Stimulated activated CD8-positive, alpha-beta memory T cell treated with anti-CD3 and anti-CD28 coated beads, Interleukin-4, amount 100 ng/mL, for 4 hours (primary cell): ENCODE measurements at places on chromosomes 4 and X.

DNA sequence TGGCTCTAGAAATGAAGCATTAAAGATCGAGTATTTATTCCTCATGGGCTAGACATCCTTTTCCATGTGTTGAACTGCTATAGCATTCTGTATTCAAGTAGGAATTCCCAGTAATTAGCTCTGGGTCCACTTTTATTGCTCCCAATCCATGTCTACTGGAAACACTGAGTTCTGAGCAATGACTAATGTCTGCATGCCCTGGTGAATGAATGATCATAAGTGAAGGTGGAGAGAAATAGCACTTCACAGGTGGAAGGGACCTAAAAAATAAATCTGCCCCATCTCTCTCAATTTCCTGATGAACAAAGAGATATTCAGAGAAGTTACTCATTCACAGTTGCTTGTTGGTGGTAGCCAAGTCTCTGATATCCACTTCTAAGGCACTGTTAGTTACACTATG, 34.6 kb upstream of the CXCL8 start:
- DNase-seq = no peak

- no peak for DNase-seq
Observed at GRCh38 chr4:48436318-48436717, 46.8 kb upstream of the SLC10A4 start.

- no peak for DNase-seq
Observed at GRCh38 chrX:154138857-154139256, 5.2 kb upstream of the OPN1LW start.

- DNase-seq = no peak
Observed at GRCh38 chr4:76306882-76307659, 538 bp downstream of the STBD1 start.

DNA sequence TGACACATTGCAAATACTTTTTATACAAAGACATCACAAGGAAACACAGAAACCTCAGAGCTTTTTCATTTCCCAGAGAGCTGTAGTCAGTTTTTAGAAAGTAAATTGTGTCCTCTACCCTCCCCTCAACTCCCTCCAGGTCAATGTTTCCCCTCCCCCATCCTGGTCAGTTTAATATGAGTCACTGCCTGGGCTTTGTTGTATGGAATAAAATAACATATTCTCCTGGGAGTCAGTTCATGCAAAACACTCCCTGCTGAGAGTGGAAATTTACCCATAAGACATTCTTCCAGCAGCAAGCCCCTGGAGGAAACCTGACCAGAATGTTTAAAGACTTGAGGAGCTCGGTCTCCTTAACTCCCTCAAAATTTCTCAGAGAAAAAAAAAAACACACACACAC, 270.1 kb upstream of the LDB2 start:
- no peak for DNase-seq

- no peak for DNase-seq
Observed at GRCh38 chr4:6618386-6619115, 21.9 kb upstream of the MRFAP1 start.

DNA sequence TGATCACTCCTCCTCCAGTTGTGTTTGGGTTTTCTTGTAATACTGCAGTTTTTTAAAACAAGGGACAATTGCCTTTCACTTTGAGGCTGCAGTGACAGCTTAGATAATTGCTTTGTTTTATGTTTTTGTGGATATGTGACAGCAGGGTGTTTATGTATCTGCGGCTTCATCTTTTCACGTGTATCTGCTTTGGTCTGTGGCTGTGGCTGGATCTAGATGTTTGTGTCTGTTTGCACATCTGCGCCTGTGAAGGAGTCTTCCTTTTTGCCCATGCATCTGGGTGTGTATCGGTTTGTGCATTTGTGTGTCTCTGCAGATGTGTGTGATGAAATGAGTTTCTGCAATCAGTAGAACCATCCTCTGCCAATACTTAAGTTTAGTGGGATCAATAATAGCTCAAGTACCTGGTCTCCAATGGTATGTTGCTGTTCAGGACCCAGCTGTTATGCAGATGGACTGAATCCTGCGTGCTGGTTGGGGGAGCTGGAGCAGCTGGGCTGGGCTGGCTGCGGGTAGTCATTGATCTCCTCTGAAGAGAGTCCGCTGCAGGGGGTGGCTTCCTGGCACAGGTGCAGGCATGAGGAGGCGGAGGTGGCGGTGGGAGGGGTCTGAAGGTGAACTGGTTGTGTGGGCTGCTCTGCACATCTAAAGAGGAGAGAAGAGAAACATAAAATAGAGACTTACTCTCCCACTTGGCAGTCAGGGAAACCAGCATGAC, 390.3 kb downstream of the SH2D1A start:
- DNase-seq = peak; percentile 7

DNA sequence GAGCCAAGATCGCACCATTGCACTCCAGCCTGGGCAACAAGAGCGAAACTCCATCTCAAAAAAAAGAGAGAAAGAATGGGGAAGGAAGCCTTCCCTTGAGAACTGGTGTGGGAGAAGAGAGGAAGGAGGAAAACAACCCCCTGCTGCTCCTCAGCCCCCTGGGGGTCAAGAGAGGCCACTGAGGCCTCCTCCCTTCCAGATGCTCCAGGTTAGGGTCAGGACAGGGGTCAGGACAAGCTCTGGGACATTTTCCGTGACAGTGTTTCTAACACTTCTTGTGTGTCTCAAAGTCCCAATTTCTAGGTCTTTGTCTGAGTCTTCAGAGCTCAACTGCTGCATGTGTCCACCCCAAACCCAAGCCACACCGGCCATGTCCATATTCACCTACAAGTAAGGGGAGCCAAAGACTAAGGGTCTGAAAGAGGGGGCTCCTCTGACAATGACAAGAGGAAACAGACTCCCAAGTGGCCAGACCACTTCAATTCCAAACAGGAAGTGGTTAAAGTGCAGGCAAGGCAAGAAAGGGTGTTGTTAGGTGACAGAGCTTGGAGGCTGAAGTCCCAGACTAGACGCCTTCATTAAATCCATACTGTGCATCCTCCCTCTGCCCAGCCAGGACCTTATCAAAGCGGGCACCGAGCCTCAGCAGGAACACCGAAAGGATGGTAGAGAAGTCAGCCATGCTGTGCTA, 8.3 kb downstream of the L1CAM start:
- no peak for DNase-seq

DNA sequence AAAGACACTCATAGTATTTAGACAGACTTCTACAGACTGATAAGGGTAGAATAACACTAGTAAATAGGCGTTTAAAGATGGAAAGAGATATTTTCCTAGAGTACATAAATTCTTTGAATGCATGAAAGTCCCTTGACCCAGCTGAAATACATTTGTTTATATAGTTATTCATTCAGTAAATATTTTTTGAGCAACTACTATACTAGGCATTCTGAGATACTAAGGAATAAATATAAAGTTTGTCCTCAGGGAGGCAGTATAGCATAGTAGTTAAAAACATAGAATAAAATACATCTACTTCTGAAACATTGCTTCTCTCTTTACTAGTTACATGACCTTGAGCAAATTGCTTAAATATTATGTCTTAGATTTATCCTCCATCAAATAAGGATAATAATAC, 27.4 kb downstream of the HMGN5 start:
- DNase-seq = no peak

DNA sequence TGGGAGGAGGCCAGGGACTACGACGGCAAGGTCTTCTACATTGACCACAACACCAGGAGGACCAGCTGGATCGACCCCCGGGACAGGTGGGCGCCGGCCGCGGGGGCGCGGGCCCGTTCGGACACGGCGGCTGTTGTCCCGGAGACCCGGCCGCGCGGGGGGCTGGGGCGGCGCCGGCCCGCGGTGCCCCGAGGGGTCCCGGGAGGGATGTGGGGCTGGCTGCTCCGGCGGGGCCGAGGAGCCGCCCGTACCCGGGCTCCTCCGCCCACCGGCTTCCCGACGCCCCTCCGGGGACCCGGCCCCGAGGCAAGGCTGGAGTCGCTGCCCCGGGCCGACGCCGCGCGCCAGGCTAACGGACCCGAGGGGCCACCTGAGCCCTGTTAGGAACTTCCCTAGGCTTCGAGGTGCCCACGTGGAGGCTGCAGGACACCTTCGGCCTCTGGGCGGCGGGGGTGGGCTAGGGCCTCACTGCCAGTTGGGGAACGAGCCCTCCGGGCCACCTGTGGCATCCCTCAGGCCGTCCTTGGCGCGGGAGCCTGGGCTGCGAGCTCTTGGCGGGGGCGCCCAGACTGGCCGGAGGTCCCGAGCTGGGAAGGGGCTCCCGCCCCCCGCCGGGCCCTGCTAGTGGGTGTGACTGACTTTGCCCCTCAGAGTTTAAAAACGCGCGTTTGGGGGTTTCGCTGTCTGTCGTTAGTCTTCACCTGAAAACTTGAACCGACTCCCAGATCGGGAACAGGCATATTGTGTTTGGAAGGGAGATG, 660 bp downstream of the WWC2 start:
- DNase-seq = no peak

GRCh38 chr4:3440979-3441500, 728 bp upstream of the HGFAC start:
- DNase-seq = no peak

- DNase-seq = no peak
Observed at GRCh38 chr4:159283696-159284095, 180.8 kb downstream of the RAPGEF2 start.

GRCh38 chr4:112775801-112776200, 138.9 kb downstream of the LARP7 start:
- DNase-seq = no peak

DNA sequence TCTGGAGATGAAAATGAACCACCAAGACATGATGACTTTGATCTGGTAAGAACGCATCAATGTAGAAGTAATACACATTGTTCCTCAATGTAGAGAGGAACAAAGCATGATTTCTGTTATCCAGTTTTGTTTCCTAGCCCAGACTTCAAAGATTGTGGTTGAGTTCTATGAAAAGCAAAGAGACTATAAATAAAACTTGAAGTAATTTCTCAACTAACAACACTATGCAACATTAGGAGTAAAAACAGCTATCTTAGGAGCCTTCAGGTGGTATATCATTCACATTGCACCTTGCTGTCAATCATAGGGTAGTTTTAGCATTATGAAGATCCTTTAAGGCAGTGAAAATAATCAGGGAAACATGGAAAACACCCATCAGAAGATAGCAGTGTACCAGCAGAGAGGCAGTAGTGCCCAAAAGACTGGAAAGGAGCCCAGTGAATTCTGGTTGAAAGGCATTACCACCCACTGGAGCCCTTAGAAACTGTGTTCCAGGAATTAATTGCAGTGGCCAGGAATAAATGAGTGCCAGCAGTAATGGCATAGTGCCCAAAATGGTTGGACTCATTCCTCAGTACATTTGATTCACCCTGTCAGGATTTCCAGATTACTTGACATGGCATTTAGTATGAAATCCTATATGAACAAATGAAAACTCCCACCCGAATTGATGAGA, 300.7 kb upstream of the CXXC4 start:
- DNase-seq = no peak

DNA sequence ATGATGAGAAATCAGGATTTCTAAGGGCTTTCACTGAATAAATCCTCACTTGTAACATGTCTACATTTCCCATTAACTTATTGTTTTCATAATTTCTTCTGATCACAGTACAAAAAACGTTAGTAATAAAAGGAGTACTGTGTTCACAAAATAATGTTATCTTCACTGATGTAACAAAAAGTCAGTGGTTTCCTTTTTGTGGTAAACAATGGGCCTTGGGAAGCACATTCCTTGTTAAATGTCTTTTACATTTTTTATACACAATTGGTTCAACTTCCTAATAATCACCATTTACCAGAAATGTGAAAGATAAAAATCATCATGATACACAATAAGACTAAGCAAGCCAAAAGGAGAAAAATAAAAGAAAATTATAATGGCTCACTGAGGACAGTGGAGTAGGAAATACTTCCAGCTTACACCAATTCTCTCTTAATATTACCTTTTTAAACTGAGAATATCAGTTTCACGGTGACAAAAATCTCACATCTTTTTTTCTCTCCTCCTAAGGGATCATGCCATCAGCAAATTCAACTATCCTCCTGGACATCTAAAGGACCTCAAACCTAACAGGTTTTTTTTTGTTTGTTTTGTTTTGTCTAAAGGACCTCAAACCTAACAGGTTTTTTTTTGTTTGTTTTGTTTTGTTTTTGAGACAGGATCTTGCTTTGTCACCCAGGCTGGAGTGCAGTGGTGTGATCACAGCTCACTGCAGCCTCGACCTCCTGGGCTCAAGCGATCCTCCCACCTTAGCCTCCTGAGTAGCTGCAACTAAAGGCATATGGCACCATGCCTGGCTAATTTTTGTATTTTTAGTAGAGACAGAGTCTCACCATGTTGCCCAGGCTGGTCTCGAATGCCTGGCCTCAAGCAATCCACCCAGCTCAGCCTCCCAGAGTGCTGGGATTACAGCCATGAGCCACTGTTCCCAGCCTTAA, 57.3 kb downstream of the FRYL start:
- DNase-seq = no peak

DNA sequence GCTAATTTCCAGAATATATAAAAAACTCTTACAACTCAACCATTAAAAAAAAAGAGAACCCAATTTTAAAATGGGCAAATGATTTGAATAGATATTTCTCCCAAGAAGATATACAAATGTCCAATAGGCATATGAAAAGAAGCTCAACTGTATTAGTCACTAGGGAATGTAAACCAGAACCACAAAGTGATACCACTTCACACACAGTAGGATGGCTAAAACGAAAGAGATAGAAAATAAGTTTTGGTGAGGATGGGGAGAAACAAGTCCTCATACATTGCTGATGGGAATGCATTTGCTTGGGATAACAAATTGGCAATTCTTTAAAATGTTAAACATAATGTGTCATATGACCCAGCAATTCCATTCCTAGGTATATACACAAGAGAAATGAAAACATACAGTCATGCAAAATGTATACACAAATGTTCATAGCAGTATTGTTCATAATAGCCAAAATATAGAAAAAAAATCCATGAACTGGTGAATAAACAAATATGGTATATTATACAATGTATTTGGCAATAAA, 5.7 kb downstream of the TCEAL3 start:
- no peak for DNase-seq

GRCh38 chrX:9707306-9708033, 58.2 kb downstream of the GPR143 start:
- DNase-seq = no peak

- no peak for DNase-seq
Observed at GRCh38 chrX:132468454-132468853, 20.4 kb downstream of the MBNL3 start.

- no peak for DNase-seq
Observed at GRCh38 chr4:101191302-101192098, 155.8 kb downstream of the PPP3CA start.

DNA sequence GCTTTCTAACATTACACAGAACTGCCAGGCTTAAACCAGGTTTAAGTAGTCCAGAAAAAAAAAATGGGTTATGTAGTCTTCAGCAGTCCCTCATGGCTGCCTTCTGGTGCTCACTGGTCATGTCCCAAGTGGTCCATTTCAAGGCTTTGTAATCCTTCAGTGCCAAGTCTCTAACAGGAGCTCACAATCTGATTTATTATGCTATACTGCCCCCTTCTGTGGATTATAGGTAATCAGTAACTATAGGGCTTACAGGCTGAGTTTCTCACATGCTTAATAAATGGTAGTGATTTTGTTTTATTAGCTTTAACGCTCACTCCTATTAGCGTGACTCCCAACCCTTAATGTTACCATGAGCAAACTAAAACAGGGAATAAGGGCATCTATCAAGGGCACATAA, 92.5 kb upstream of the EDA2R start:
- DNase-seq = no peak

- DNase-seq = no peak
Observed at GRCh38 chr4:33482773-33483172, 2761.5 kb downstream of the ARAP2 start.
